ENCODE measurements at places on chromosomes 16 and 17.

DNA sequence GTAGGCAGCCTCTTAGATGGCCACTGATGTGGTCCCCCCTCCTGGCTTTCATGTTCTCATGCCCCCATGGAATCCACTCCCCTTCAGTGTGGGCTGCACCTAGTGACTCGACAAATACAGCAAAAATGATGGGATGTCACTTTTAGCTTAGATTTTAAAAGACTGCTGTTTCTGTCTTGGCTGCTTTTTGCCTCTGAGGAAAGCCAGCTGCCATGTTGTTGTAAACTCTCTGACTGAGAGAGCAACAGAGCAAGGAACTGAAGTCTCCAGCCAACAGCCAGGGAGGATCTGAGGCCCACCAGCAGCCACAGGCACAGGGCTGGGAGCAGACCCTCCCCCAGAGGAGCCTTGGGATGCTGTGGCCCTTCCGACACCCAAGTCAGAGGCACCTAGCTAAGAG is 60.6 kb upstream of the MARCHF10 start:
- DNase-seq = no peak

GRCh38 chr17:74383141-74383540 is 15.8 kb downstream of the GPR142 start:
- DNase-seq = no peak

GRCh38 chr17:68972119-68972704 is 17.0 kb upstream of the ABCA8 start:
- DNase-seq = no peak

- no peak for DNase-seq
Measured at GRCh38 chr17:10370016-10370608, 2.7 kb downstream of the MYH13 start.

DNA sequence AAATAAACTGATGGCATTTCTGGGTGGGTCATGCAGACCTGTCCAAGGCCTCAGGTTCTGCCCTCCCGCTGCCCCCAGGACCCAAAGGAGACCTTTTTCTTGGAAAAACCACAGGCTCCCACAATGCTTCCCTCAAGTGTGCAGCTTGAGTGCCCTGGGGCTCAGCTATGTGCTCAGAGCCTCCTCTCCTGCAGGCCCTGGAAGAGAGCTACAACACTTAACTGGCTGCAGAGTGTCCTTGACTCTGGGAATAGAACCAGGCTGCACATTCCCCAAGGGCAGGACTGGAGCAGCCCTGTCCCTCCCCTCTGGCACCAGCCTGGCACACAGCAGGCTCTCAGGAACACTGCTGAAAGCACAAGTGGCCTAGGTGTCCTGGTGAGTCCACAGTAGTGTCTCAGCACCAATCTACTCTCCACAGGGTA is 4.8 kb upstream of the SREBF1 start:
- DNase-seq = no peak

DNA sequence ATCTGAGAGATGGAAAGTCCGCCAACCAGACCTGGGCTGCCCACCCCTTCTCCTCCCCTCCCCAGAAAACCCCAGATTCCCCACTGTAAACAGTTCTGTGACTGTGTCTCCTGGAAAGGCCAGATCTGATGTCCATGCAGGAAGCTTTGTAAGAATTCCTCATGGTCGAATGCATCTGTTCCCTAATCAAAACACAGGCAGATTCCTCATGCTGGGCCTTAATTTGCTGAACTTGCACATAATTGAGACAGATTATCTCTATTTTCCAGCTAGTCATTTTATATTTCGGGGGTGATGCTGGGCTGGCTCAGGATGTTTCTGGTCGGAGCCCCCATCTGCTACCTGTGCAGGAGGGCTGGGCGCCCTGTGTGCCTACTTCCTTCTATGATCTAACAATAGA is 233.6 kb upstream of the ASIC2 start:
- DNase-seq = no peak

- DNase-seq = no peak
Measured at GRCh38 chr17:74882517-74883240, 9.9 kb upstream of the FDXR start.

DNA sequence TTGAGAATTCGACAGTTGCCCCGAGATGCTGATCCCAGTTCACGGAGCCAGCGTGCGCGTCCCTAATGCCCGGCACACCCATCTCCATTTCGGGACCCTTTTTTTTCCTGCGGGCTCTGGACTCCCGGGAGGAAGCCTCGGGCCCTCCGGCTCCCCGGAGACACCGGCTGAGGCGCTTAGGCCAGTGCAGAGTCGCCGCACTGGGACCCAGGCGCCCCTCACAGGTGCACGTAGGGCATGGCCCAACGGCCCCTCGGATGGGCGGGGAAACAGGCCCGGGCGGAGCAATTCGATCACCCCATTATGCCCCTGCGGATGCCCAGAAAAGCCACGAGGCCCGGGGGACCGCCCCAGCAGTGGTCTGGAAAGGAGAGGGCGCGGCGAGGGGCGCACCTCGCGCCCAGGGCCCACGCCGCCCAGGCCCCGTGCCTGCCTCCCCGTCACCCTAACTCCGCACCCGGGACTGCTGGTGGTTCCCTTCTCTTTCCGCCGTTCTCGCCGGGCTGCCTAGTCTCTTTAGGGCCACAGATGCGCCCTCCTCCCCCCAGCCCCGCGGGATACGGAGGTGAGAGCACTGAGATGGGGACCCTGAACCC is 18.5 kb upstream of the ZFHX3 start:
- DNase-seq = no peak

DNA sequence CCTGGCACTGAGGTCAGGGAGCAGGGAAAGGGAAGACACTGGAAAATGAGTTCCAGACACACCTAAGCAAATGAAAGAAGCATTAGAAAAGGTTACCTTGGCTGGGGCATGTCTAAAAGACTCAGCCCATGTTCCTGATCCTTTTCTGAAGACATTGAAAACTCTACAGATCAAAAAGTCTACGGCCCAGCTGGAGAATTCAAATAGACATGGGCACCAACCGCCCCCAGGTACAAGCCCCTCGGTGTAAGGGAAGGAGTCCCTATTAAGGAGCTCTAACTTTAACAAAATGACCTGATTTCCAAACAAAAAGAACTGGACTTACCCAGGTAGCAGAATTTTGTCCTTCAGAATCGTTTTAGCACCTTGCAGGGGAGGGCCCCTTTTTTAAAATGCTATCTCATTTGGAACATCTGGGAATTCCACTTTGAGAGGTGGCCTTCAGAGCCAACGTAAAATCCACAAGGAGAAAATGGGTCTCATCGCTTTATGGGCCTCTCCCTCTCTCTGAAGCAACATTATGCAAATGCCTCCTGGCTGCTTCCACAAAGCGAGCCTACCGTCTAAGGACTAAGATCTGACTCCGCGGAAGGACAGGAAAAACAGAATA is 43.6 kb upstream of the RBFOX3 start:
- DNase-seq = no peak

DNA sequence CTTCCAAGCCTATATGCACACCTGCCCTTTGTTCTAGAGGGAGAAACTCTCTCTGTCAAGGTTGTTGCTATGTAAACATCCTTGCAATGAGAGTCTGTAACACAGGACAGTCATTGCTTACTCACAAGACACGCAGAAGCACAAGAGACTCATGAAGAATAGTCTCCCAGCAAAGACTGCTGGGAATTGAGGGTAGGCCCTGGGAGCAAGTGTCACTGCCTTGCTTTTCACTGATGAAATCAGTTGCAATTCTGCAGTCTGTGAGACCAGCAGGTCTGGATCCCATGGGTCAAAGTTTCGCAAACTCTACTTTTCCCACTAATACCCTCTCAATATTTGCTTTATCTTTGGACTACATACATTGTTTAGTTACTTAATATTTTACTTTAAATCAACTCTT is 177.4 kb downstream of the FTO start:
- no peak for DNase-seq

DNA sequence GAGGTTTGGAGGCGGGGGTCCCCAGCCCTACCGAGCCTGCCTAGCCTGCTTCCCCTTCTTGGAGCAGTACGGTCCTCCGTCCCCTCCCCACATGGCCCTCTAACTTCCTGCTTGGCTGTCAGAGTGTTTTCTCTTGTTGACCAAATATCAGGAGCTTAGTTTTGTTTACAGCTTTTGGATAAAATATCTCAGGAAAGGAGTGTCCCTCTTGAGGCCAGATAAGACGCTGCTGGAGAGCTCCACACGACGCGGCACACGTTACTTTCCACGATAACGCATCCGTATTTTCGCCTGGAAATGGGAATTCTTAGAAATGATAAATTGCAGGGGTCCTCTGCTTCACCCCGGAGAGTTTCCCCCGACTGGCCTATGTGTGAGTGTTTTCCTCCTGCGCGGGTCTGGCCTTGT is 182.9 kb downstream of the MAF start:
- DNase-seq = no peak

- no peak for DNase-seq
Measured at GRCh38 chr16:57179215-57179828, 6.5 kb downstream of the PSME3IP1 start.

GRCh38 chr16:50697881-50698767 is 4.7 kb downstream of the NOD2 start:
- peak; percentile 57 for DNase-seq

DNA sequence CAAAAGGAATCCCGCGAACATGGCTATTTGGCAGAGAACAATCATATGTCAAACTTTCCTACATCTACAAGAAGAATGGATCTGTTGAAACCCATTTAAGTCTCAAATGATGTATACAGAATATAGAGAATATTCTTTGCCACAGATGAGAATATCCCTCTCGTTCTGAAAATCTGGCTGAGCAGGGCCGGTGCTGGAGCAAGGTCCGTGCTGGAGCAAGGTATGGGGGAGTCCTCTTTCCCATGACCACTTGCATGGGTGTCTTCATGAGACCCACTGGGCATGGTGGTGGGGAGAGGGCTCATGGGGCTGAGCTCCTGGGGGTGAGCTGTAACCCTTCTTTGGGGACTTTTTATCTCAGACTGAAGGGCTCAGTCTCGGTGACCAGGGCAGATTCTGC is 440.9 kb downstream of the SOX9 start:
- no peak for DNase-seq

DNA sequence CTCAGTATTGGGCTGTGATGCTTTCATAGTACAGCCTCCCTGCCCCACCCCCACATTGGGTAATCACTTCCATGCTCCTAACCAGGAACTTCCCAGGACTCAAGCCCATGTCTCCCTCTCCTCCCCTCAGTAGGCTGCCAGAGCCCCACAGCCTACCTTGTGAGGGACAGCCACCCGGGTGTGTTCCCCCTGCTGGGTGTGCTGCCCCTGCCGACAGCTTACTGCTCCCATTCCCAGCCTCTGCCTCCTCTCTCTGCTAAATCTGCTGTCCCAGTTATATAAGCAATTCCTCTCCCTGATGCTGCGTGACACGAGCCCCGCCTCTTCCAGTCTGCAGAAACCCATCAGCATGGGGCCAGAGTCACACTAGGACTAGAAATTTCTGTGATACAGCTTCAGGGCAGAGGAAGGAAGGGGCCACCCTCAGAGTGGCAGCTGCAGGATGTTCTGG is at the start of gene RSKR:
TSS of gene RSKR (minus strand) at position 255 of the 451 bp plus-strand sequence. CDS start at position 231, 24 bp downstream.
- DNase-seq = no peak

GRCh38 chr17:77516902-77517301 is 376.1 kb downstream of the SEC14L1 start:
- DNase-seq = peak; percentile 57

DNA sequence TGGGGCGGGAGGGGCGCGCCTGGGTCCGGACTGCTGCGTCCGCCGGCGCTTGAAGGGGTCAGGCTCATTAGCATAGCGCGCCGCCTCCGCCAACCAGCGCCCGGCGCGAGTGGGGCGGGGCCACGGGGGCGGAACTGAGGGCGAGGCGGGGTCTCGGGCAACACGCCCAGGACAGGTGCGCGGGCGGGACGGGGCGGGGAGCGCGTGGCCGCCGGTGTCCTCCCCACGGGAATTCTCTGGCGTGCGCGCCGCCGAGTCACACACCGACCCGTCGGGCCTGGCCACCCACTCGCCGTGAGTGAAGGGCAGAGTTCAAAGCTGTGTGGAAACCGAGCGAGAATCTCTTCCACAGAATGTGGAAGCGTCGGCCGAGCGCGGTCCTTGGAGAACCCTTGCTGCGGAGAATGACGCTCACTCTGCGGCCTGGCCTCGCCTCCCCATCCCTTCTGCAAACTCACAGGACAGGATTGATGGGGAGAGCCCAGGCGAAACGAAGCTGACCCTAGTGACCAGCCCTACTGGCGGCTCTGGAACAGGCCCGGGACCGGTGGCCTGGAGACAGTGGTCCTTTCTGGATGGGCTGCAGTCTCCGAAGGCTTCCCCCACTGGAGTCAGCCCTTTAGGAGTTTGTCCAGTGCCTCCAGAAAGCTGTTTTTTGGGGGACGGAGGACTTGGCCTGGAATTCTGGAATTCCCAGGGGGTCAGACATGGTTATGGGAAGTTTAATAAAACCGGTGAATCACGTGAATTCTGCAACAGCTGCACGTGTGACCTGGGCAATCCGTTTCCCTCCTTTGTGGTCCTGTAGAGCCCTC is at the start of gene SNAI3:
TSS of gene SNAI3 (minus strand) at position 69 of the 815 bp plus-strand sequence. CDS start 101 bp downstream, outside the sequence.
- DNase-seq = peak; percentile 78

- no peak for DNase-seq
Measured at GRCh38 chr16:81442916-81443687, 1.5 kb upstream of the CMIP start.

- DNase-seq = no peak
Measured at GRCh38 chr16:19817875-19818274, 66.8 kb downstream of the GPRC5B start.

DNA sequence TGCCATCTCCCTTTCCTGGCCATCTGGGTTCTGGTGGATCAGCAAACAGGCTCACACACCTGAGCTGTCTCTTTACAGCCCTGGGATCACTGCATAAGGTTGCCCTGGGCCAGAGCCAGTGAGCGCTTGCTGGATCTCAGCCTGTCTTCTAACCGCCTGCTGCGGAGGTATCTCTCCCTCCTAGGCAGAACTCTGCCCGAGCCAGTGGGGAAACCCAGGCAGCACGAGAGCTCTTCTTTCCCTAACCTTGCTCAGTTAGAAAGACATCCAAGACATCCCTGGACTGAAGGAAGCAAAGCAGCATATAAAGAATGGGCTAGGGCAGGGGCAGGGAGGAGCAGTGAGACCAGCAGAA is 6.4 kb downstream of the HAS3 start:
- DNase-seq = no peak

GRCh38 chr16:69037373-69038160 is 67.9 kb upstream of the HAS3 start:
- DNase-seq = no peak

- no peak for DNase-seq
Measured at GRCh38 chr16:67234180-67234597, 7.3 kb downstream of the TMEM208 start.

DNA sequence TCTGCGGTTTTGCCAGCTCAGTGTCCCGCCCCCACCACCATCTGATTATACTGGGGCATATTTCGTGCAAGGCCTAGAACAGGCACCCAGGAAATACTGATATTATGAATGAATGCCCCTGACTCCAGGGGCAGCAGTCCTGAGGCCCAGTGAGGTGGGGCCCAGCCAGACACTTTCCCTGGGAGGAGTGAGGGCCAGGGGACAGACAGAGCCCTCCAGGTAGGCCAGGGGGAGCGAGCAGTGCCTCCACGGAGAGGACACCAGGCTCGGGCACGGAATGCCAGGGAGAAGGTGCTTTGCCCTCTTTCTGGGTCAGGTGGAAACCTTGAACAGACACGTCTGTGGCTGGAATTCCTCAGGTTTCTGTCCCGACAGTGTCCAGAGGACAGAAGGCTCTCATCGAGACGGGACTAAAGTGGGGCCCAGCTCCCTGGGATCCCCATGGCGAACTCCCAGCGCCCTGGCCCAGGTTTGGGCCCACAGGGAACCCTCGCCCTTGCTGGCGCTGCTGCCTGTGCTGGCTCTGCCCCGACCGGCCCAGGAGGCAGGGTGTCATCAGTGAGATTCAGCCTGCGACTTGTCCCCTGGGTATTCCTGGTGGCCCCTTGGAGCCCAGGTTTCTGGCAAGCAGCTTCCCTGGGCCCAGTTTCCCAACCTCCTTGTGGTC is 4.3 kb downstream of the KATNB1 start:
- DNase-seq = no peak
